Stimulated activated CD8-positive, alpha-beta memory T cell treated with anti-CD3 and anti-CD28 coated beads, Interleukin-4, amount 100 ng/mL, for 4 hours (primary cell): ENCODE measurements at places on chromosomes 3 and 15.

DNA sequence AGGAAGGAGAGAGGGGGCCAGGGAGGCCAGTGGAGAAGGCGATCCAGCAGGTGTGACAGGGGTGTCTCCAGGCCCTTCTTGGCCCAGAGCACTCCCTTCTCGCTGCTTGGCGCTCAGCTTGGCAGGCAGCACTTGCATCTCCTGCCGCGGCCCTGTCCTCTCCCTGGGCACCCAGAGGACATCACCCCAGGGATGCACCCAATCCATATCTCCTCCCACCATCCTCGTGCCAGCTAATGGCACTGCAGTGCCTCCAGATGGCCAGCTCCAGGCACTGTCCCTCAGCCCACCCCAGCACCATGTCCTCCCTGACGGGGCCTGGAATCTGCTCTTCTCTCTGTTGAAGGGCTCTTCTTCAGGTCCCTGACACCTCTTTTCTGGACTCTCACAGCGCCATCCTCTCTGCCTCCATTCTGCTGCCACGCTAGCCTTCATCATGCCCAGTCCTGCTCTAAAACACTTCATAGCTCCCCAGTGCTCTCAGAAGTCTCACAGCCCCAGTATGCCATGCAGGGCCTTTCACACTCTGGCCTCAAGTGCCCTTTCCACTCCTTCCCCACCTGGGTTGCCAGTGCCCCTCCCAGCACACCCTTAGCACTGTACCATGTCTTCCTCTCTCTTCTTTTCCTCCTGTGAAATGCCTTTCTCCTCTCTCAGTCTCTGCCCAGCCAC lies 106.8 kb upstream of the SLC6A11 start:
- DNase-seq = no peak

GRCh38 chr15:49383266-49383665 lies 39.8 kb upstream of the FGF7 start:
- DNase-seq = no peak

- no peak for DNase-seq
Measured at GRCh38 chr3:182220013-182220412, 508.3 kb downstream of the SOX2 start.

DNA sequence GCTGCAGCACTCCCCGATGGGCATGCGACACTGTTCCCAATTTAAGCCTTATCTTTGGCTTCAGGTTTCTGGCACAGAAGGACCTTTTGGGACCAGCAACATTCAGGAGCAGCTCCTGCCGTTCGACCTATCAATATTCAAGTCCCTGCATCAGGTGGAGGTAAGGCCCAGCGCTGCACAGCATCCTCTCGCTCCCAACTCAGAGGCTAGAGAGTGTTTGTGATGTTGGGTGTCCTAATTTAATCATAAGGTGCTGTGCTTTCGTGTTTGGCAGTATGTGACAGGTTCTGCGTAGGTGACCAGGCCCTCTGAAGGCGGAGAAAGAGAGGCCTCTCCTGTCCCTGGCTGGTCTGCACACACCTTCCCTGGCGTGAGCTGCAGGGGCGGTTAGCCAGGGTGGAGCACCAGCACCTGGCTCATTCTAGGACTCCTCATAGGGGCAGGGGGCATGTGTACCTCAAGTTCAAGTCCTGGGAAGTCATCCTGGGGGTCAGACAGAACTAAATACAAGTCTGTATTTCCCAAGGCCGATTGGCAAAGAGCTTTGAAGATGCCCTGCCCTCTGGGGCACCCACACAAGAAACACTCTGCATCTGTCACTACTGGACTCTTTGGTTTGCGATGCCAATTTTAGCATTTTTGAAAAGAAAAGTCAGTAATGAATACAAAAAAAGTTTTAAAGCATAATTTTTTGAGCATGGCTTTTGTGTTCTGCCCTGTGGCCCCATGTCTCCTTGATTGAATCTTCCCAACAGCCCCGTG lies 17.0 kb downstream of the NISCH start:
- DNase-seq = no peak

- DNase-seq = no peak
Measured at GRCh38 chr3:23806534-23807423, 1.0 kb downstream of the UBE2E1 start.

DNA sequence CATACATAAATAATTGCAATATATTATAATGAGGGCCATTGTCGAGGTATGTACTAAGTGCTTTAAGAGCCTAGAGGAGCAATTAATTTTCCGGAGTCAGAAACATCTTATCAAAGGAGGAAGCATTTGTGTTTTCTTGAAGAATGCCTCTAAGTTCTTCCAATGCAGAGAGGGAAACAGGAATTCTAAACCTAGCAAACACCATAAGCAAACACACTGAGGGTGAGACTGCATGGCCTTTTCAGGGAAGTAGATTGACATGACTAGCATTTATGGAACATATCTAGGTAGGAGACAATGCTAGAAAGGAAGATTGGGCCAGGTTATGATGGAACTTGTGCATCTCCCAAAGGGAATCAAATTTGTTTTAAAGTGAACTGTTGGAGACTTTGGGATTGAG lies 7.2 kb upstream of the PLCL2 start:
- DNase-seq = no peak

- DNase-seq = no peak
Measured at GRCh38 chr3:129429080-129429451, 630 bp upstream of the EFCAB12 start.

DNA sequence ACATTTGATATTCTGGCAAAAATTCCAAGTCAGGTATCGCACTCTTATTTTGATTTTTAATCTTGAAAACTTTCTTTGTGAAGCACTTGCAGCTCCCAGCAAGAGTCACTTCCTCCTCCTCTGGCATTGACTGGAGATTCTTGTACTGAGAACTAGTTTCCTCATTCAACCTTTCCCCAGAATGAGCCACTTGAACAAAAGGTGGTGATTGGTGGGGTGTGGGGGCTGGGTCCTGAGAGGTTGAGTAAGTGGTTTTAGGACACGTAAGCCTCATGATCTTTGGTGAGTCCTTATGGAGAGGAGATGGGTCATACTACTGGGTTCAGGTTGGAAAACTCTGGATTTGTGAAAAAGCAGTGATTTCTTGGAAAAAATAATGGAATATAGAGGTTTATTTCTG lies 32.3 kb upstream of the ONECUT1 start:
- DNase-seq = no peak

- no peak for DNase-seq
Measured at GRCh38 chr15:100764778-100765466, 114.7 kb upstream of the ALDH1A3 start.

- no peak for DNase-seq
Measured at GRCh38 chr3:162103808-162104207, 607.2 kb downstream of the OTOL1 start.

- DNase-seq = no peak
Measured at GRCh38 chr3:32460031-32460749, 42.5 kb downstream of the CMTM6 start.

- DNase-seq = no peak
Measured at GRCh38 chr15:39028069-39028468, 463.5 kb upstream of the RASGRP1 start.

- DNase-seq = no peak
Measured at GRCh38 chr15:96565266-96565665, 234.8 kb downstream of the NR2F2 start.

DNA sequence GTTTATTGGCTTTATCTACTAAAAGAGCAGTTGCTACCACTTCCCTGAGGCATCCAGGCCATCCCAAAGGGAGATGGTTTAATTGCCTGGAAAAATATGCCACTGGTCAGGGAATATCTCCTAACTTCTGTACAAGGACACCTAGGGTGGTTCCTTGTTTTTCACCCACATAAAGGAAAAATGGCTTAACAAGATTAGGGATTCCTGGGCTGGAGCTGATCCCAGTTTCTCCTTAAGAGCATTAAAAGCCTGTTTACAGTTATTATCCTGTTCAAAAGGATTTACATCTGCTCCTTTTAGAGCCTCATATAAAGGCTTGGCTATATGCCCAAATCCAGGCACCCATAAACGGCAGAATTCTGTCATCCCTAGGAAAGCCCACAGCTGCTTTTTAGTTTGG lies 70.2 kb upstream of the WNT7A start:
- no peak for DNase-seq

- no peak for DNase-seq
Measured at GRCh38 chr3:154022606-154023005, 98.6 kb upstream of the ARHGEF26 start.

- DNase-seq = no peak
Measured at GRCh38 chr3:159685801-159686200, 302.8 kb upstream of the IL12A start.

DNA sequence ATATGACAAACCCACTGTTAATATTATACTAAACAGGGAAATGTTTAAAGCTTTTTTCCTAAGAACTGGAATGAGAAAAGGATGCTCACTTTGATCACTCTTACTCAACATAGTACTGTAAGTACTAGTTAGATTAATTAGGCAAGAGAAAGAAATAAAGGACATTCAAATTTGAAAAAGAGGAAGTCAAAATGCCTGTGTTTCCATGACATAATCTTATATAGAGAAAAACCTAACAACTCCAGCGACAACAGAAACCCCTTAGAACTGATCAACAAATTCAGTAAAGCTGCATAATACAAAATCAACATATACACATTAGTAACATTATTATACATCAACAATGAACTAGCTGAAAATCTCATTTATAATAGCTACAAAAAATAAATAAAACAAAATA lies 200.6 kb upstream of the ROBO1 start:
- no peak for DNase-seq

DNA sequence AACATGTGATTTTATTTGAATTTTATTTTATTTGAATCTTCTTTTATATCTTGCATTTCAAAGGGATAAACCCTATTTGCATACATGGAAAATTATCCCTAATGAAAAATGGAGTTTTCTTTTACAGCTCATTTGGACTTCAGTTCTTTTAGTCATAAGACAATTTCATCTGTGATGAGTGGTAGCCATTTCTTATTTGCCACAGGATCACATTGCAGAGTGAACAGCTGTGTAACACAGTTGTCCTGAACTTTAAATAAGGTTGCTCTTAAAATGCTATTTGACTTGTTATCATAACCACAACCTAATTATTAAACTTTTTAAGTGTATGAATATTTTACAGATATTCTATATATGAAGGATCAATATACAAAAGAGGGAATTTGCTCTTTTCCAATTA lies 221.7 kb upstream of the ROPN1 start:
- DNase-seq = no peak

DNA sequence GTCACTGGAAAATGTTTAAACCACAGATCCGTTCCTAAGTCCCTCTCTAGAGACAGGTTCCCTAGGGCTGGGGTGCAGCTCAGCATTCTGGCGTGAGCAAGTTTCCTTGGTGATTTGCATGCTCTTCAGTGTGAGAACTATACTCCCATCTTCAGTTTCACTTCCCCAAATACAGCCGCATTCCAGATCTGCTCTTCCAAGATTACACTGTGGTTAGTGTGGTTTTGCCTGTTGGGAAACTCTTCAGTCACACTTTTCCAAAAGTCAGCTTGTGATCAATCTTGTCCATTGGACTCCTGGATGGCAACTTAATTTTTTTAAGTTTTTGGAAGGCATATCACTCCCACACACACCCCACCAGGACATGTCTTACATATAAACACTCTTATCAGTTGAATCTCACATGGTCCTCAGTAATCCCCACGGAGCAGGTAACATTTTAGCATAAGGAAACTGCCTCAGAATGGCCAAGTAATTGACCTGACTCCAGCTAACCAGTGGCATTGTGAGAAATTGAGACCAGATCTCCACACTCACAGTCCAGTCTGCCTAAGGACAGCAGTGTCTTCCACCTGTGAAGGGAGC lies 33.5 kb upstream of the PTPN23 start:
- no peak for DNase-seq

- DNase-seq = no peak
Measured at GRCh38 chr3:77933926-77934325, 894.0 kb downstream of the ROBO2 start.

DNA sequence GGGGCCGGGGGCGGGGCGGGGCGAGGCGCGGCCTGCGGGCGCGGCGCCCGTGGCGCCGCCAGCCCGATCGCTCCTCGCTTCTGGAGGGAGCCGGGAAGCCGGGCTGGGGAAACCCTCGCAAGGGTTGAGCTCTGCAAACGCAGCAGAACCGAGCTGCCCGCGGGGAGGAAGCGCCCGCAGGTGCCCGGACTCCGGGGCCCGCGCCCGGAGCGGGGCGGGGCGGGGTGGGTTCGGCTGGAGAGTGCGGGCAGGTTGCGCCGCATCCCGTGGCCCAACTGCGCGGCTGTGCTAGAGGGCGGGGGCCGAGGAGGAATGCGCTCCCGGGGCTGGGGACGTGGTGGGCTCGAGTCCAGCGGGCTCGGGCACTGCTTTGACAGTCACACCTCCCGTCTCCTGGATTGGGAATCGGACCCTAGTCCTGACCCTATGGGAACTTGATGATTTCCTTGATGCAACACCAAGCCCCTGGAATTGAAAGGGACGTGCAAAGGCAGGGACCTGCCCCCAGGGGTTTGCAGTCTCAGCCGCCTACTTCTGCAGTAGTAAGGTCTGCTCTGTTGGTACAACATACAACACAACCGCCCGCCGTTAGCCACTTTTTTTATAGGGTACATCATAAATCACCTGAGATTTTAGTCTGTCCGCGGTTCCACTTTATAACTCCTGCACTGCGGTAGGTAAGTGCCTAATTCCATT lies 34.3 kb downstream of the ZBTB38 start:
- DNase-seq = no peak

DNA sequence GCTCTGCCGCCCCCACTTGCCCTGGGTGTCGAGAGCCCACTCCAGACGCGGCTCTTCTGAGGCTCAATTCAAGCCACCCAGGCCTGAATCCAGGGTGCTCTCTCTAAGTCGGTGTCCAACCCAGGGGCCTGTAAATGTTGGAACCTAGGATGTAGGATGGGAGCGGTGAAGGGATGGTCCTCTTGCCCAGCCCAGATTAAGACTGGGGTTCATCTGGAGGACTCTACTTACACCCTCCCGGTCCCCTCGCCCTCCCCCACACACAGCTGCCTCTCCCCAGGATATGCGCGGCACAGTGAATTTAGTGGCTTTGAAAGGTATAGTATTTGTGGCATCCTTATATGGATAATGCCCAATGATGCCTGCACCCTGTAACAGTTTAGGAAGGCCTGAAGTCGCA lies 822 bp upstream of the FBN1 start:
- no peak for DNase-seq

- no peak for DNase-seq
Measured at GRCh38 chr3:124019291-124019690, 27.4 kb upstream of the ROPN1 start.

DNA sequence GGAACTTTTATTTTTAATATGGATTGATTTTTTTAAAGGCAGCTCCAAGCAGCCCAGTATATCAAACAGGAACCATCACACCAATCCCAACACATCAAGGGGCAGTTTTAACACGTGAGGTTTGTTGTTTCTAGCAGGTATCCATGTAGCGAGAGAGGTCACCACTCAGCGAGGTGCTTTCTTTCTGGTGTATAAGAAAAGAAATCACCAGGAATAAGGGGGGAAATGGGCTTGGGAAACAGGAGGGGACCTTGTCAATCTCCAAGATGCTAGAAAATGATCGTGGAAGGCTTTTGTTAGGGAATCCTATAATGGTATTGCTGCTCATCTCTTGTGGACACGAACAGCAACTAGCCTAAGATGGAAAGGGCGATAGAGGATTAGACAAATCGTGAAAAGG lies 402.9 kb upstream of the ATP11B start:
- DNase-seq = no peak

GRCh38 chr3:159319156-159319555 lies 517.3 kb downstream of the MFSD1 start:
- no peak for DNase-seq
